ENCODE measurements at places on chromosomes 4 and X.

GRCh38 chr4:10758906-10759305, 74.3 kb upstream of the CLNK start:
- DNase-seq, result no peak

GRCh38 chr4:80409809-80410208, 74.3 kb downstream of the CFAP299 start:
- DNase-seq, result no peak

GRCh38 chr4:3235581-3235980, 13.4 kb upstream of the MSANTD1 start:
- no peak for DNase-seq

- no peak for DNase-seq
These were observed 57.5 kb upstream of the GIMD1 start for GRCh38 chr4:106426069-106426468.

DNA sequence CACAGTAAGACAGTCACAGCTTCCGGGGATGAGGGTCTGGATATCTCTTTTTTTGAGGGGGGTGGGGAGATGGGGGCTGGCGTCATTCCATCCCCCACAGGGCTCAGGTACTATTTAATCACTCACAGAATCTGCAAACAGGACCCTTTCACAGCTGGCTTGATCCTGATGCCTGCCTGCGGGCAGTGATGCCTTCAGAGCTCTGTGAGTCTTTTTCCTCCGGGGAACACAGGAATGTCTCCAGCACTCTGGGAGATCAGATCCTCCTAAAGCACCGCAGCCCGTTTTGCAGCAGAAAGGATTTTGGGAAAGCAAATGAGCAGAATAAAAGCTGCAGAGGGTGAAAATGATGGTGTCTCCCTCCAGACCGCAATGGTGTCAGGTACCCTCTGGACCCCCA, 13.2 kb upstream of the SHOX start:
- no peak for DNase-seq

GRCh38 chr4:104625706-104626105, 131.0 kb upstream of the CXXC4 start:
- no peak for DNase-seq

DNA sequence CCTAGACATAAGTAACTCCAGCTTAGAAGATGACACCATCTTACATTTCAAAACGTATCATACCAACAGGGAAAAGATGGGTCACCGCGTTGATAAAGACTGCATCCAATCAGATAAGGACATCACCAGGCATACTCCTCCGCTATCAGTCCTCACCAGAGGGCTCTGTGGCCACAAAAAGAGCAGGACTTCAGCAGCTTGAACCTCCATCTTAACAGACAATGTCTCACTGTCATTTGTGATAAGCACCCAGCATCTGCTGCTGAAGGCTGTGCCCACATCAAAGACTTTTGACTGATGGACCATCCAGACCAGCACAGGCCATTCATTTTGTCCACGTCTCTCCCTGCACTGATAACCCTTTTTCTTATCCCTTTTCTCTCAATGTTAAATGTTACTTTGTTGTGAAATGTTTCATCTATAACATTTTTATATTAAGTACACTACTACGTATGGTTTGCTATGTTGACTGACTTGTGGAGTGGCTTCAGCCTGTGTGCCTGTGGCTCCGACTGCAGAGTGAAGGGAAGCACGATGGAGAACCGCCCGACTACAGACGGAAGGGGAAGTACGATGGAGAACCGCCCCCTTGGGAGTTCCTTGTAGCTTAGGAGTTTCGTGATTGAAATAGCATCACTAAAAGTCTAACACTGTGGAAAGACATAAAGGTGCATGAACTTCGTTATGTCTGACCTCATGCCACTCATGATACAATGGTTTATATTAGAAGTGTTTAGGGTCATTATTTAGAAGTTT, 595.4 kb upstream of the AGA start:
- no peak for DNase-seq

DNA sequence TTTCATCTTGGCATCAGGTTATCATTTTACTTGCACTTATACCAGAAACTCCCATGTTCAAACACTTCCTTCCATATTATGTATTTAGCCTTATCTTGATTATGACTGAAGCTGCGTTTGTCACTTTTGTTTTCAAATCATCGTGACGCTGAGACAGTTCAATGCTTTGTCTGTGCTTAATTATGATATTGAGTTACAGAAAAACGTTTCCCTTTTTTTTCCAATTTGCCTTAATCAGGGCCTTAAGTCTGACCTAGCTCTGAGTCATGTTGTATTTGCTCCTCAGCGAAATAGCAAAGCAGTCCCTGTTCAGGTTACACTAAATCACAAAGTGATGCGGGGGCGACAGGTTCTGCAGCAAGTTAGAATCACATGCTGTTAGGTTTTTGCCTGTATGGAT, 254.7 kb downstream of the AFF2 start:
- no peak for DNase-seq

DNA sequence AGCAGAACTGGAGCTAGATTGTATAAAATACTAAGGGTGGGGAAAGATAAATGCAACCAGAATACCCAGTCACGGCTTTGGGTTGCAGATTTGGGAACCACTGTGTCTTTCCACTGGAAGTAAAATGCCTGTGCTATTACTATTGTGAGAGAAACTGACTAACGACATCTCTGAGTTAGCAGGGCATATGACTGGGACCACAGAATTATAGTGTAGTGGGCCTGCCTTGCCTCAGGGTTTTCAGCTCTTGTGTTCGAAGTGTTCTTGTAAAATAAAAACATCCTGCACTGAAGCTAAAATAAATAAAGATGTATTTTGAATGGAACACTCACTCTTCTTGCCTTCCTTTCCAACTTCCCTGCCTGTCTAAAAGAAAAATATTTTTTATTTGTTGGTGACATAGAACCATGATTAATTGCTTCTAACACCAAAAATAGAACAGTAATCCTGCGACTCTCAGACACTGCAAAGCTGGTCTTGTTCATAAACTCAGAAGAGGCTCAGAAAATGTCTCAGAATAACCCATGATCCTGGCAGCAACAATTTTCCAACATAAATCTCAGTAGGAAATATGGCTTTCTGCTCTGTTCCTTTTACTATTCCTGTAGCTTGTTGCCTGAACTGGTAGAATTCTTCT, 104.2 kb downstream of the FAM47B start:
- no peak for DNase-seq

- DNase-seq, result no peak
These were observed 102.0 kb upstream of the PDLIM3 start for GRCh38 chr4:185637163-185637875.

All from stimulated activated CD4-positive, alpha-beta T cell treated with anti-CD3 and anti-CD28 coated beads, Interleukin-1b, Interleukin-23, amount 100 ng/mL, for 24 hours (primary cell).